ENCODE measurements at places on chromosomes 13 and 19.
A peak's percentile ranks its signal among the peaks of the same experiment; 100 is the strongest.

DNA sequence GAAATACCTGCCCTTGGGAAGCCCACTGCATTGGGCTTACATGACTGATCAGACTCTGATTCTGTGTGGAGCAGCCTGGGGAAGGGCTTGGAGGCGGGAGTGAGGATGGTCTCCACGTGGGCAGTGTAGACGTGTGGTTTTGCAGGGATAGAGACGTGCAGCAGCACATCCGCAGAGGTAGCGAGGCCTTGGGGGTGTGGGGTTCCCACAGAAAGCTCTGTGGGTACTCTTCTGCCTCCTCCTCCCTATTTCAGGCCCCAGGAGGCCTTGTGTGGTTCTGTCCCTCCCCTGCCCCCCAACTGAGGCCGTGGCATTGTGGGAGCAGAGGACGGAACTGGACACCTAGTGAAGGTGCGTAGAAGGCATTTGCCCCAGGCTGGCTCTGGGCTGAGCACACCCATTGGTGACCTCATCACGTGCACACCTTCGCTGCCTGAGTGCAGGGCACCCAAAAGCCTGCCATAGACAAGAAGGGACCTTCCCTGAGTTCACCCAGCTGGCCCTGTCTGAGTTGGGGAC, 28.9 kb downstream of the PPP1R37 start:
- no peak for DNase-seq

GRCh38 chr13:100796463-100796862, 121.9 kb upstream of the TMTC4 start:
- no peak for DNase-seq

DNA sequence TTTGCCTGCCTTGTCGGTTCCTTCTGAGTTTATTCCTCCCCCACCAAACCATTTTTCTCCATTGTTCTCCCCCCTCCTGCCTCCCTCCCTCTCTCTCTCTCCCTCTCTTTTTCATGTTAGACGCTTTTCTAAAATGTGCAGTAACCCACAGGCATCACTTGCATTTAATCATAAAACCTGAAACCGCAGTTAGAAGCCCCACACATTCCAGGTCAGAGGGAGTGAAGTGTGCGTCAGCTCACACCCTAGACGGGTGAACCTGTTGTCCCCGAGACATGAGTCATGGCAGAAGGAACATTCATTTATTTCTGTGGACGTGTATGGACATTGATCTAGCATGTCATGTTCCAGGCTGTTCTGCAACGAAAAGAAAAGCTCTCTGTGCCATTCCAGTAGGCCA, 19.9 kb downstream of the ONECUT3 start:
- DNase-seq: peak; percentile 34

DNA sequence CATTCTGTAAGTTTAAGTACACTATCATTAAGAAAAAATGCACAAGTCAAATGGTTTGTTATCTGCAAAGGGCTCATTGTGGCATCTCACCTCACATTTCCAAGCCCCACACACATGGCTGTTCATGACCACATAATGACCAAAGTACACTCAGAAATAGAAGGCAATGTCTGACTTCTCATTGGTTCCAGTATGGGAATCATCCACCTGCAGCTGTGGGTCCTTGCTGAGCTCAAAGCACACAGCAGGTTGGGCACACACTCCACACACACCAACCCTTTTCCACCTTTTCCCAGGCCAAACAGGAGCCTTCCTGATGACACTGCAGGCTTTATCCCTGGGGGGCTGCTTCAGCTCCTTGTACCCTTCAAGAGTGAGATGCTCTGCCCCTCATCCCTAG, 11.8 kb downstream of the CLC start:
- DNase-seq: no peak

- no peak for DNase-seq
Measured at GRCh38 chr19:1992759-1993260, 22.7 kb downstream of the BTBD2 start.

DNA sequence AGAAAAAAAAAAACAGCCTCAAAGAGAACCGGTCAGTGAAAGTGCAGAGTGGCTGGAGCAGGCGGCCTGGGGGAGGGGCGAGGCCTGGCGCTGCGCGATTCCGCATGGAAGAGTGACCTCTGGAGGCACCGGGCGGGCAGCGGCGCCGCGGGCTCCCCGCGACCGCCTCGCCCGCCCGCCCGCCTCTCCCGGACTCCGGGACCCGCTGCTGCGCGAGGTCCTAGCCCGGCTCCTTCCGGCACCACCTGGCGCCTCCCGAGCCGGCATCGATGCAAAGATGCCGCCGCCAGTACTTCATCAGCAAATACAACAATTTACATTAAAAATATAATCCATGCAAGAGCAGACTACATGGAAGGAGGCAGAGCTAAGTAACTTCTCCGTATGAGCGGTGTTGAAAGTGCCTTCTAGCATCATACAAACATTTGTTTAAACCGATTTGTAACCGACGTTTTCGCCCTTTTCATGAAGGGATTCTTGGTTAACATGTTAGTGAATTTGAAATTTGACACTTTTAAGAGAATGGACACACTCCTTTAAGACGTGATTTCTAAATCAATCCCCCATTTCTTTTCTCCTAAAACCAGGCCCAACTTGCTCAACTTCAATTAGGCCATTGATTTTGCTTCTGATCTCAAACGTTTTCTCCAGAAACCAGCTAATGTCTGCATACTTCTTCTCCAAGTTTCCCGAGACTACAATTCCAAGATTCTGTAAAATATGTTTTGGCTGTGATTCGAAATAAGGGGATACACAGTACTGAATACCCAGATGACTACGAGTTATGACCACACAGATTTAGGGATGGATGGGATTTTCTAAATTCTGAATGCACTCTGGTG, 2.1 kb downstream of the EFNB2 start:
- peak; percentile 24 for DNase-seq

GRCh38 chr13:33352041-33352440, 66.5 kb upstream of the STARD13 start:
- DNase-seq: no peak

GRCh38 chr13:98972627-98973026, 5.2 kb downstream of the DOCK9 start:
- no peak for DNase-seq

DNA sequence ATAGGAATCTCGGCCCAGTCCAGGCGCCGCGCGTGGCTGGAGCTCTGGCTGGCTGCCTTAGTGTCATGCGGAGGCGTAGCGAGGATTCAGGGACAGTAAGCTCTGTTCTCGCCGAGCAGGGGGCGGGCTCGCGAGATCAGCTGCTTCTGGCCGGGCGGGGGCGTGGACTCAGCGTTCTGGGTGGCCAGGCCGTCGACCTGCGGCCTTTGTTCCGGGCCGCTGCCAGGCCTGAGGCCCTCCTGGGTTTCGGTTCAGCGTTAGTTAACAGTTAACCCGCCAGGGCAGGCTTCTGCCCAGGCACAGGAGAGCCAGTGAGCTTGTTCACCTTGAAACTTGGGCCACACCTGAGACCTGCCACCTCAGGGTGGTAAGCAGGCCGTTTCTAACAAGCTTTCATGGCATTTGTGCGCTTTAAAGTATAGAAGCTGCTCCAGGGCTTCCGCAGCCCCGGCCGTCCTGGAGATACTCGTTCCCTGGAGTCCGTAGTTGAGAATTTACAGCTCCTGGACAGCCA, 332.2 kb upstream of the SGCG start:
- DNase-seq: no peak

GRCh38 chr19:16829010-16829821, at the start of gene SIN3B:
SIN3B (plus strand) TSS chr19:16829398; CDS start chr19:16829421, 23 bp downstream.
- DNase-seq: peak; percentile 46

GRCh38 chr13:33411312-33411711, 125.8 kb upstream of the STARD13 start:
- no peak for DNase-seq

DNA sequence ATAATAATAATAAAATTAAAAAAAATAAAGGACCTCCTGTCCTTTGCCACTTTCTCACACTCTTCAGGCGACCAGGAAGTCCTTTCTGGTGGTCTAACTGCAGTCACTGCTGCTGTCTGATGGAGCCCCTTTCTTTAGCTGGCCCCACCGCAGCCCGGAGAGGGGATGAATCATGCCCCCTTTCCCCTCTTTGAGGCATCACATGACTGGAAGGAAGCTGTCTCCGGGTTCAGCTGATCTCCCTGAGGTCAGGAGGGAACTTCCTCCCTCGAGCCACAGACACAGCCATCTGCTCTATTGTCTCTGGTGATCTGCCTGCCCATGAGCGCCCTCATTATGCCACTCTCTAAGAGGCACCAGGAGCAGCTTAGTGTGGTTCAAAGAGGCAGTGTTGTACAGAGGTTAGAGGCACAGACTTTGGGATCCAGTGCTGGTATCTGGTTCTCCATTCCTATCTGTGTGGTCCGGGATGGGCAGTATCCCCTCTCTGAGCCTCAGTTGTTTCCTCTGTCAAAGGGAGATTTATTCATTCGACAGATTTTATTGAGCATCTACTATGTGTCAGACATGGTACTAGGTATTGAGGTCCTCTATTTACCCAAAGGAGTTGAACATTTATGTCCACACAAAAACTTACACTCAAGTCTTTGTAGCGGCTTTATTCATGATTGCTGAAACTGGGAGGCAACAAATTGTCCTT, 30.0 kb downstream of the VAV1 start:
- DNase-seq: no peak

- peak; percentile 20 for DNase-seq
Measured at GRCh38 chr19:12668932-12669269, 2.3 kb downstream of the WDR83 start.

DNA sequence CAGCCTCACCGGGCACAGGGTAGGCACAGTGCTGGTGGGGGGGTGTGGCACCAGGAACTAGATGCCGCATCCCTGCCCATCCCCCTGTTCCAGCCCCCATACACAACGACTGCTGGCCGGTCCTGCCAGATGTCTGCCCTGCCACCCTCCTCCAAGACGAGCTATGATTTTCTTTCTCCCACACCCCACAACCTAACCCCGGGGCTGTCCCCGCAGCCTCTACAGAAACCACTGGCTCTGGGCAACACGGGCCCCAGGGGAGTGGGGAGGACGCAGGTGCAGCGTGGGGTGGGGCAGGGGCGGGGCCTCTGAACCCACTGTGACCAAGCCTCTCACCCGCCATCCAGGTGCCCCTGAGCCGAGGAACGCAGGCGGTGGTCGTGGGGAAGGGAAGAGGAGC, 15.5 kb downstream of the PGLS start:
- no peak for DNase-seq

GRCh38 chr13:32545083-32545482, 6.5 kb upstream of the N4BP2L2 start:
- no peak for DNase-seq

DNA sequence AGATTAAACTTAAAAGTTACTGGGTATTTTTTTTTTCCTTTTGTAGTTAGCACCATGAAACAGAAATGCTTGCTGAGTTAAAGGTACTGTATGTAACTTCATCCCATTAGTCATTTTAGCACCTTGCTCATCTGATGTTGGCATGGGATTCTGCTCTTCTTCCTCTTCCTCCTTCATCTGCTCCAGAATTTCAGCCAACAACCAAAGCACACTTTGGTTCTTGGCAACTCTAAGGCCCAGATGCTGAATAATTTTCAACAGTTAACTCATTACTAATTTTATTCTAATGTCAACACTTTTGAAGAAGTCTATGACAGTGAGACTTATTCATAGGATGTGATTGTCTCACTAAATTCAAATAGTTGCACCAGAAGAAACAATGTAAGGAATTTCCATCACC, 359.2 kb downstream of the KCTD12 start:
- DNase-seq: no peak

- no peak for DNase-seq
Measured at GRCh38 chr13:48320891-48321510, 17.4 kb downstream of the RB1 start.

- no peak for DNase-seq
Measured at GRCh38 chr13:32989942-32990341, 26.3 kb upstream of the KL start.

DNA sequence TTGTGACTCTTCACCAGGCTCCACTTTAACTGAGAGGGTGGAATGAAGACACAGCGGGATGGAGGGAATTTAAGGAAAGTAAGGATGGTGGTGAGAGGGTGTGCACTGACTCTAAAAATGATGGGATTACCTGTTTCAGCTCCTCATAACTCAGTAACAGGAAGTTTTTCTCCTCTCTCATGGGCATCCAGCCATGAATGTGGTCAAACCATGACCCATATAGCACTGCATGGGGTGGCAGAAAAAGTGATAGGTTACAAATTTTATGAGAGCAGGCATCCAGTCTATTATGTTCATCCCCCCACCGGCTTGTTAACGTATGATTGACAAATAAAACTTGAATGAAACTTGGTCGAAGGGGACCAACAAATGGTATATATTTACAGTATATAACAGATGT, 7.2 kb downstream of the SULT2A1 start:
- DNase-seq: no peak

GRCh38 chr13:75216038-75216437, 265.9 kb downstream of the TBC1D4 start:
- no peak for DNase-seq

GRCh38 chr19:9705836-9706235, 30.9 kb upstream of the ZNF562 start:
- DNase-seq: no peak
